ENCODE measurements at places on chromosomes 11 and 22.

- no peak for DNase-seq
Observed at GRCh38 chr22:21665047-21665851, 563 bp upstream of the PPIL2 start.

GRCh38 chr11:68038718-68039525, at the start of gene TCIRG1:
TCIRG1 (plus strand) TSS chr11:68039025; CDS start chr11:68041272, 2,247 bp downstream.
- DNase-seq: peak; percentile 89

- no peak for DNase-seq
Observed at GRCh38 chr11:707817-708420, 1.9 kb downstream of the EPS8L2 start.

- DNase-seq: peak; percentile 1
Observed at GRCh38 chr11:101428918-101429317, 154.9 kb downstream of the TRPC6 start.

- no peak for DNase-seq
Observed at GRCh38 chr11:129731316-129731715, 84.3 kb upstream of the TMEM45B start.

- DNase-seq: no peak
Observed at GRCh38 chr11:19012636-19013035, 47.9 kb downstream of the MRGPRX2 start.

- no peak for DNase-seq
Observed at GRCh38 chr22:24410110-24410856, 17.1 kb upstream of the ADORA2A start.

- DNase-seq: no peak
Observed at GRCh38 chr11:29153078-29153477, 863.8 kb downstream of the KCNA4 start.

DNA sequence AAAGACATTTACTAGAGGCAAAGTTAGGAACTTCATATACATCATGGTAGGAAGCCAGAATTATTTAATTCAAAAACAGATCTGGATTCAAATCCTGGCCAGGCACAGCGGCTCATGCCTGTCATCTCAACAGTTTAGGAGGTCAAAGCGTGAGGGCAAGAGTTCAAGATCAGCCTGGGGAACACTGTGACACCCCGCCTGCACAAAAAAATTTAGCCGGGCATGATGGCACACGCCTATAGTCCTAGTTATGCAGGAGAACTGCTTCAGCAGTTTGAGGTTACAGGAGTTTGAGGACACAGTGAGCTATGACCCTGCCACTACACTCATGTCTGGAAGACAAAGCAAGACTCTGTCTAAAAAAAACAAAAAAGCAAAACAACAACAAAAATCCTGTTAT, 8.9 kb downstream of the MRTFA start:
- no peak for DNase-seq

GRCh38 chr22:22111267-22111751, 128.7 kb upstream of the TOP3B start:
- no peak for DNase-seq

- no peak for DNase-seq
Observed at GRCh38 chr11:17599460-17599925, 52.4 kb downstream of the OTOG start.
